Epithelial cell of umbilical artery (primary cell): ENCODE measurements at places on chromosomes 4 and X. TPM values are rescaled to one million over a fixed set of nuclear protein-coding genes. Genes with fewer than 3 reads are reported as not detected.

DMRTC1 gene
- total RNA-seq = not detected in 2 replicates

MAGEA9B gene
- not detected in 2 replicates for total RNA-seq

CSAG2 gene
- total RNA-seq = not detected in 2 replicates

PCSK1N gene
- under 0.01 TPM in 1 of 2 replicates, not detected in the other for total RNA-seq

SYTL4 gene
- 20.4 and 33.1 TPM in 2 replicates for total RNA-seq

GRPR gene
- total RNA-seq = not detected in 2 replicates

TREX2 gene
- total RNA-seq = 0.91 and 8.8 TPM in 2 replicates

PAGE4 gene
- total RNA-seq = not detected in 2 replicates

DGKK gene
- total RNA-seq = under 0.01 TPM in 1 of 2 replicates, not detected in the other

PCDH18 gene
- 4.0 and 9.7 TPM in 2 replicates for total RNA-seq

CSAG3 gene
- total RNA-seq = not detected in 2 replicates

YY2 gene
- 0.97 and 1.2 TPM in 2 replicates for total RNA-seq

GYPE gene
- total RNA-seq = 0.30 and 0.32 TPM in 2 replicates

TMSB15C gene
- 3.2 and 6.5 TPM in 2 replicates for total RNA-seq
